Amygdala (tissue), 56 donors: ENCODE measurements at places on chromosomes 1 and 21.

GRCh38 chr21:15617964-15618363 is 111.8 kb upstream of the USP25 start:
- no peak for DNase-seq

GRCh38 chr21:26843933-26844257 is 1.3 kb downstream of the ADAMTS1 start:
- no peak for DNase-seq

DNA sequence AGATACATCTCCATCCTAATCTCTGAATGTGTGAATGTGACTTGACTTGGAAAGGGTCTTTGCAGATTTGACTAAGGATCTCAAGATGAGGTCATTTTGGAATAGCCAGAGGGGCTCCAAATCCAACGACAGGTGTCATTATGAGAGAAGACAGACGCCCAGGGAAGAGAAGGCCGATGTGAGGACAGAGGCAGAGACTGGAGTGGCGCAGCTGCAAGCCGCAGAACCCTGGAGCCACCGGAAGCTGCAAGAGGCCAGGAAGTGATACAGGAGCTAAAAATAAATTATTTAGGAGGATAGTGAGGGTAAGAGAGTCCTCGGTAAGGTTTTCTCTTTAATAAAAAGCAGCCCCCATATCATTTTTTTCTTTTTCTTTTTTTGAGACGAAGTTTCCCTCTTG is 9.7 kb upstream of the AADACL4 start:
- no peak for DNase-seq

- no peak for DNase-seq
These were observed 36.2 kb downstream of the OSBPL9 start for GRCh38 chr1:51653127-51653526.

GRCh38 chr1:3560251-3560871 is 50.9 kb downstream of the MEGF6 start:
- no peak for DNase-seq

DNA sequence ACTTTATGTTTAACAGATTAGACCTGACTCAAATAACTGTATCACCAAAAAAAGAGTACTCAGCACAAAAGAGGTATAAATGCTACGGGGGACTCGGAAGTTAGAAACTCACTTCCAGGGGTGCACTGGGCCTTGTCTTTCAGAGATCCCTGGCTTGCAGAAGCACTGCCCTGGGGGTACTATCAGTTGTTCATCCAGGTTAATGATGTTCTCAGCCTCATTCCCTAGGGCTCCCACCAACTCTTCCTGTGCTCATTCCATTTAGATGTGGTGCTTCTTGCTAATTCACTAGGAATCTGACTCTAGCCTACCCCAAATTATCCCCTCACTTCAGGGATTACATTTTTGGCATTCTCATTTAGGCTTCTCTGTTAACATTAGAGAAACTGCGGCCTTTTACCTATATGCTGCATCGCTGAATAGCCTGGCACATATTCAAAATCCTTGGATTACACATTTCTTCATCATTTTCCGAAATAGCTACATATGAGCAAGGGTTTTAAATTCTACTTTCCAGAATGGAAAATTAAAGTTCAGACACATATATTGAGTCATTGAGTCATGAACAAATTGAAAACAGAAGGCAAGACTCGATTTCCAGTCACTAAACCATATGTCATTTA is 338.5 kb downstream of the KCTD3 start:
- DNase-seq: no peak

DNA sequence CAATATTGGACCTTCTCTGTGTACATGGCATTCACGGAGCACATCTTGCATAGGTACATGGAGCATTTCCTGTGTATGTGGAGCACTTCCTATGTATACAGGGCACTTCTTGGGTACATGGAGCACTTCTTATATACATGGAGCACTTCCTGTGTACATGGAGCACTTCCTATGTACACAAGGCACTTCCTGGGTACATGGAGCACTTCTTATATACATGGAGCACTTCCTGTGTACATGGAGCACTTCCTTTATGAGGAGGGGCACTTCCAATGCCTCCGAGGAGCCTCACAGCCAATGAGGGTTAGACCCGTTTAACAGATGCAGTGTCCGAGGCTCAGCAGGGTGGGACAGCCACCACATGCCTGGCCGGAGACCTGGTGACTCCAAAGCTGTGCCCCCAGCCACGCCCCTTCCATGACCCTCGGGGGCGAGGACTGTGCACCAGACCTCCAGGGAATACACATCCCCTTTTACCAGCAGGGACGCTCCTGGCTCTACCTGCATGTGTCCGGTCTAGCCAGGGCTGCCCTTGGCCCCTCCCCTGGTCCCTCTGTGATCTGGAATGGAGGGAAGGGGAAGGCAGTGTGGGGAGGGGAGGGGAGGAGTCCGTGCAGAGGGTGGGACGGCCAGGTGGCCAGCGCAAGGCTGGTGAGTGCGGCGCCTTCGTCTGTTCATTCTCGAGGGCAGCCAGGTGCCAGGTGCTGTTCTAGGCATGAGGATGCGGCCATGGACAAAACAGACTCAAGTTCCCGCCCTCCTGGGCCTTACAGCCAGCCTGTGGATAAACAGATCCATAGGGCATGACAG is 195.1 kb upstream of the TMEM51 start:
- no peak for DNase-seq

DNA sequence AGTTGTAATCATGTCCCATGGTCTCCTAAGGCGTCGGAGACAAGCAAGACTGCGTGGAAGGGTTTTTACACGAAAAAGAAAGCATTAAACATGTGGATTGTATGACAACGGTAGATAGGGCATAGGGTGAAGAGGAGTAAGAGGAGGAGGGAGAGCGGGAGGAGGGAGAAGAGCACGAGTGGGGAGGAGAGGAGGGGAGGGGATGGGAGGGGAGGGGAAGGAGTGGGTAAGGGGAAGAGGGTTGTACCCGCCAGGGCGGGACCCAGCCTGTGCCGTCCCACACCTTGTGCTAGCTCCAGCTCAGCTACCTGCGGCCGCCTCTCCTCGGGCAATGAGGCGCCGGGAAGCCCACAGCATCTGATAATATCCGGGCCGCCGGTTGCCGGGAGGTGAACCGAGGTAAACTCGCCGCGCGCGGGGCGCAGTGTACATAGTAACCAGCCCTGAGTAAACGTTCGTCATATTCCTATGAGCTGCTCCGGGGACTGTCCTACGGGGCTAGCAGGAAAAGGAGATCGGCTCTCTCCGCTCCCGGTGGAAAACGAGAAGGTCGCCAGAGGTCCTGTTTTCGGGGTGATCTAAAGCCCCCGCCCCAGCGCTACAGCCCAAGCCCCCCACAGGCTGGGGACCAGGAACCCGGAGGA is 449 bp upstream of the RCAN3 start:
- no peak for DNase-seq

DNA sequence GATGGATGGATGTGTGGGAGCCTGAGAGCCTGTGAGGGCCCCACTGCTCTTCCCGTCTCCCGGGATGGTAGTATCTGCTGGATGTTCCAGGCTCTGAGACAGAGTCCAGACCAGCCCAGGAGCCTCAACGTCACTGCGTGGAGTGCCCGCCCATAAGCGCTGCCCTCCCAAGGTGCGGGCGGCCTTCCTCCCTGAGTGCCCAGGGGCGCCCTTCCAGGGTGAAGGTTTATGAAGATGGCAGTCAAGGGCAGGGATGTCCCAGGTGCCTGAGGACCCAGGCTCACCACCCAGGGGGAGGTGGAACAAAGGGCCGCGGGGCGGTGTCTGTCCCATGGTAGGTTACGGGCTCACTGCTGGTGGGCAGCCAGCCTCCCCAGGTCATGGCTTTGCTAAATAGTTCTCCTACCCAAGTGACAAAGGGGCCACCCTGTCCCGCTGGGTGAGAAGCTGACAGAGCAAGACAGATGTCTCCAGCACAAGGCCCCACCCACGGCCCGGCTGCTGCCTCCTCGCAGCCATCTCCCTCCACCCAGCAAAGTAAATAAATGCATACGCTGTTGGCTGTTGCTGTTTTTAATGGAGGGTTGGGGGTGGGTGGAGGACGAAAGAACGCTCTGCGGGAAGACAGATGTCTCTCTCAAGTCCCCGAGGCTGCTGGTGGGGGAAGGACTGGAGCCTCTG is 9.0 kb upstream of the GPR153 start:
- peak; percentile 19 for DNase-seq

DNA sequence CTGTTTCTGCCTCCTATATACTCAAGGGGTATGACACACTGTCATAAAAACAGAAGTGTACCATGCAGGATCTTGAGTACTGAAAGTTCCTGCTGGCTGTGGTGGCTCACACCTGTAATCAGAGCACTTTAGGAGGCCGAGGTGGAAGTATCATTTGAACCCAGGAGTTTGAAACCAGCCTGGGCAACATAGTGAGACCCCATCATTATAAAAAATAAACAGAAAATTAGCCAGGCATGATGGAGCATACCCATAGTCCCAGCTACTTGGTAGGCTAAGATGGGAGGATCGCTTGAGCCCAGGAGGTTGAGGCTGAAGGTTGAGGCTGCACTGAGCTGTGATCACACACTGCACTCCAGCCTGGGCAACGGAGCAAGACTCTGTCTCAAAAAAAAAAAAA is 20.1 kb downstream of the ERI3 start:
- no peak for DNase-seq

GRCh38 chr1:88659552-88659951 is 24.5 kb upstream of the PKN2 start:
- DNase-seq: no peak

DNA sequence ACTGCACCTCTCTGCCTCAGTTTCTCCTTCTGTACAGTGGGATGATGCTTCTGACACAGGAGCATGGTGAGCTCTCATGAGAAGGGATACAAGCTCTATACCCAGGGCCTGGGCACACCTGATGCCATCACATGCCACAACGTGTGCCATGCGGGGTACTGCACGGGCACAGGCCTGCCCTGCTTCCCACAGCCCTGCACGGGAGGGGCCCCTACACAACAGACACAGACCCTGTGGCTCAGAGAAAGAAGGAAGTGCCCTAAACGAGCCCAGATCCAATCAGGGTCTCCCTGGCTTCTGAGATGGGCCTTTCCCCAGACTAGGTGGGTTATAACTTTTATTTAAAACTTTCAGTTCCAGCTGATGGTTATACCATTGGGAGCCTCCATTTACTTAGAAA is 24.6 kb downstream of the C2CD2 start:
- no peak for DNase-seq

DNA sequence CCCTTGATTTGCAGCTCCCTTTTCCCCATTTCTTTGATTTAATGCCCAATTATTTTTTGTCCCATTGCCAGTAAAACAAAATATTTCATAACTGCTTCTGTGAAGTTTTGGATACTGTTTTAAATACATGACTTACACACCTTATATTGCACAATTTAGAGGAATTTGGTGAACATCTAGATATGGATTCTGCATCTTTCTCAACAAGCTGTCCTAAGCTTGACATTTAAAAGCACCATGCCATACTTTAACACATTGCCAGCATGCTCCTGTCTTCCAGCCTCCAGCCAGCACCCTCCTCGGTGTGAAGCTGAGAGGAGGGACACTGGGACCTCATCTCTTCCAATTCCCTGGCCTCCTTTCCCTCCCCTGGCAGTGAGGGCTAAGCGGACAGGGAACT is 167.6 kb downstream of the SEC16B start:
- DNase-seq: no peak

DNA sequence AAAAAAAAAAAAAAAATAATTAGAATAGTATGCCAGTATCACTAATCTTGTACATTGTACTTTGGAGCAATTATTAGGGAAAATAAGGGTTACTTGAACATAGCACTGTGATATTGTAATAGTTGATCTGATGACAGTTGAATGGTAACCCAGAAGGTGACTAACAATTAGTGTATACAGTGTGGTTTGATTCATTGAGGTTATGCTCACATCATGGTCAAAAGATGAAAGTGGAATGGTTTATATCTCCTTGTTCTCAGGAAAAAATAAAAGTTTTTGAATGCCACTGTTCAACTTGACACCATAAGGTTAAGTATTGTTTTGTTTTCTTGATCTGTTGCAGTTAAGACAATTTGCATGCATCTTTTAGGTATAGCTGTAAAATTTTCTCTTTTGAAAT is 87.0 kb downstream of the GPR52 start:
- DNase-seq: no peak

- DNase-seq: no peak
These were observed 62.4 kb downstream of the PTPRC start for GRCh38 chr1:198701250-198701649.

- DNase-seq: no peak
These were observed 67.9 kb upstream of the IL12RB2 start for GRCh38 chr1:67239738-67240137.

- no peak for DNase-seq
These were observed 1.7 kb downstream of the SLC50A1 start for GRCh38 chr1:155137154-155137949.

DNA sequence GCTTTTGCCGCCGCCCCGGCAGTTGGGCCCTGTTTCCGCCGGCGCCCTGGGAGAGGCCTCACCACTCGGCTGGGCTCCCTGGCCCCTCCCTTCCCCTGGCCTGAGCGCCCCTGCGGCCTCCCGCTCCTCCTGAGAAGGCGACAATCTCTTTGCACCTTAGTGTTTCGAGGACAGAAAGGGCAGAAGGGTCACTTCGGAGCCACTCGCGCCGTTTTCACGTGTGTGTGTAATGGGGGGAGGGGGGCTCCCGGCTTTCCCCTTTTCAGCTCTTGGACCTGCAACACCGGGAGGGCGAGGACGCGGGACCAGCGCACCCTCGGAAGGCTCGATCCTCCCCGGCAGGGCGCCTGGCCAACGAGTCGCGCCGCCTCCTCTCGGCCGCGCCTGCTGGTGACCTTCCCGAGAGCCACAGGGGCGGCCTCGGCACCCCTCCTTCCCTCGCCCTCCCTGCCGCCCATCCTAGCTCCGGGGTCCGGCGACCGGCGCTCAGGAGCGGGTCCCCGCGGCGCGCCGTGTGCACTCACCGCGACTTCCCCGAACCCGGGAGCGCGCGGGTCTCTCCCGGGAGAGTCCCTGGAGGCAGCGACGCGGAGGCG is 432 bp upstream of the SIM2 start:
- no peak for DNase-seq

GRCh38 chr1:23784846-23785245 is 6.1 kb upstream of the LYPLA2 start:
- DNase-seq: no peak

GRCh38 chr1:173392895-173393658 is 84.1 kb upstream of the PRDX6 start:
- no peak for DNase-seq

GRCh38 chr1:70864302-70864701 is 183.3 kb downstream of the PTGER3 start:
- DNase-seq: no peak
